Neural crest cell (in vitro differentiated cells): ENCODE measurements at places on chromosomes 4 and X.
A peak's percentile ranks its signal among the peaks of the same experiment; 100 is the strongest.

DNA sequence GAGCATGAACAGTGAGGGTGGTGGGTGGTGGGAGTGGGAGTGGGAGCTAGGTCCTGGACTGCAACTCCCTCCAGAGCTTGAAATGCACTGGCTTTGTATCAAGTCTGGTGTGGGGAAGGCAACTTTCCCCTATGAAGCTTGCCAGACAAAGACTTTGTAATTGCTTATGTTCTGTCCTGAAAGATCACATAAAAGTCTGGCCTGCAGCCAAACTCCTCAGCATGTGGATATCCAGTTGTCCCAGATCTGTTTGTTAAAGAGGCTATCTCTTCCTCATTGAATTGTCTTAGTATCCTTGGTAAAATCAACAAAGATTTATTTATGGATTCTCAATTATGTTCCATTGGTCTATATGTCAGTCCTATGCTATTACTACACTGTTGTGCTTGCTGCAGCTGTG lies 607.9 kb downstream of the GLUD2 start:
- H3K36me3 ChIP-seq, result no peaks in the 10 kb centered on the region
- no peaks in the 10 kb centered on the region for H3K27me3 ChIP-seq
- no peak for DNase-seq
- H3K4me3 ChIP-seq, result no peak overlapping the region
- no peak overlapping the region for H3K27ac ChIP-seq

DNA sequence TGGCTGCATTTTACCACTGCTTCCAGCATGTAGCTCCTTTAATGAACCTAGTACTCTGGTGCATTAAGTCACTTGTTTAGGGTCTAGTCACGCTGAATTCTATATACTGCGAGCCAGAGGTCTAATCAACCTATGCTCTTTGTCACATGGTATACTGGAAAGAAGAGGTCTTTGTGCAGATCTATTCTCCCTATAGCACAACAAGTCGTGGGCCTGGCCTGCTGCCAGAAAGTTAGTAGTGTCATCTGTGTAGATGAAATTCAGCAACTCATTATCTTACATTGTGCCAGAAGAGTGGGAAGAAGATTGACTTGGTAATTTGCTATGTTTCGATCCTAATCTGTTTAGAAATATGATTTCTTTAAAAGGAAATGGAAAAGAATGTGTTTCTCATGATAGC lies 80.8 kb downstream of the AWAT2 start:
- no peaks in the 10 kb centered on the region for H3K27me3 ChIP-seq
- DNase-seq, result no peak
- H3K4me1 ChIP-seq, result no peaks in the 10 kb centered on the region
- H3K27ac ChIP-seq, result no peak overlapping the region
- no peaks in the 10 kb centered on the region for H3K36me3 ChIP-seq
- no peak overlapping the region for H3K4me3 ChIP-seq

- no peak overlapping the region for H3K4me3 ChIP-seq
- H3K36me3 ChIP-seq, result peaks cover 10% of the 10 kb centered on the region
- H3K27me3 ChIP-seq, result no peaks in the 10 kb centered on the region
- H3K4me1 ChIP-seq, result no peaks in the 10 kb centered on the region
Measured at GRCh38 chrX:72326605-72327300, 21.0 kb upstream of the CITED1 start.

GRCh38 chrX:120677004-120677652 lies 47.3 kb upstream of the C1GALT1C1 start:
- no peaks in the 10 kb centered on the region for H3K36me3 ChIP-seq
- H3K27ac ChIP-seq, result no peak overlapping the region
- no peak for DNase-seq
- H3K4me1 ChIP-seq, result no peaks in the 10 kb centered on the region

GRCh38 chrX:56069299-56069931 lies 162.7 kb upstream of the KLF8 start:
- no peaks in the 10 kb centered on the region for H3K27me3 ChIP-seq
- H3K27ac ChIP-seq, result no peak overlapping the region
- H3K4me1 ChIP-seq, result no peaks in the 10 kb centered on the region
- no peak for DNase-seq
- no peak overlapping the region for H3K4me3 ChIP-seq

- no peaks in the 10 kb centered on the region for H3K27me3 ChIP-seq
- no peaks in the 10 kb centered on the region for H3K4me1 ChIP-seq
- H3K4me3 ChIP-seq, result no peak overlapping the region
- H3K27ac ChIP-seq, result no peak overlapping the region
Measured at GRCh38 chr4:108486046-108486445, 134.3 kb upstream of the RPL34 start.

DNA sequence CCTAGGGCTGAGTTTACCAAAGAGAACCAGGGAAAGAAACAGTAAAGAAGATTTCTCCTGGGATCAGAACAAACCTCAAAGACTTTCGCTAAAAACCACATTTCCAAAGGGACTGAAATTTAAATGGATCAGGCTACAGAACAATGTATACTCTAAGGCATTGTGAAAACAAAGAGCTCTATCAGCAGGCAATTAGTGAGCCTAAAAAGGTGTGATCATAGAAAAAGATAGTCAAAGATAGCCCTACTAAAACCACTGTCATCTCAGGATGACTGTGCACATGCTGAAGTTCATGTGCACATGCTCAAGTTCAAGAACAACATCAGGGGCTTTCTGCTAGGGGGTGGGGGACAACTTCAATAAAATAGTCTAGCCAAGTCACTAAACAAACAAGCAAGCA lies 12.9 kb upstream of the SMIM10L2A start:
- DNase-seq, result no peak
- no peak overlapping the region for H3K4me3 ChIP-seq
- H3K27ac ChIP-seq, result no peak overlapping the region
- peaks cover 14% of the 10 kb centered on the region for H3K27me3 ChIP-seq

- H3K4me1 ChIP-seq, result peaks cover 11% of the 10 kb centered on the region
- H3K27ac ChIP-seq, result no peak overlapping the region
- H3K4me3 ChIP-seq, result no peak overlapping the region
- no peaks in the 10 kb centered on the region for H3K27me3 ChIP-seq
- H3K36me3 ChIP-seq, result peaks cover 36% of the 10 kb centered on the region
Measured at GRCh38 chr4:86818211-86818610, 31.0 kb downstream of the SLC10A6 start.

GRCh38 chr4:159175989-159176375 lies 73.1 kb downstream of the RAPGEF2 start:
- no peak overlapping the region for H3K27ac ChIP-seq
- no peaks in the 10 kb centered on the region for H3K36me3 ChIP-seq
- H3K4me1 ChIP-seq, result peaks cover 40% of the 10 kb centered on the region
- DNase-seq, result no peak
- H3K4me3 ChIP-seq, result no peak overlapping the region

DNA sequence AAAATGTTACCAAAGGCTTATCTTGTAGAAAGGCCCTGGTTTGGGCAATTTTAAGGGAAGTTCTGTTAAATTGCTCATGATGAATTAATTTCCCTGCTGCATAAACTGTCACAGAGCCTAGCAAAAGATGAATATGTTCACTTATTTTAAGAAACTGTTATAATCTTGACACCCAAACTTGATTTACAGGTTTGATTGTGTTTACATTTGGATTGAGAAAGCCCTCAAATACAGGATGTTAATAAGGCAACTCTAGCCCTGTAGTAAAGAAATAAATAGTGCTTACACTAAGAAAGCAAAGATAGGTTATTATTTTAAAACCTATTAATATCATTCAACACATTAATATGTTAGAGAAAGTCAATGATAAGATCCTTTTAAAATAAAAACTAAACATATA lies 18.3 kb downstream of the GYG2 start:
- no peak for DNase-seq
- H3K27me3 ChIP-seq, result no peaks in the 10 kb centered on the region
- H3K4me3 ChIP-seq, result no peak overlapping the region

GRCh38 chr4:26821031-26821430 lies 39.6 kb upstream of the STIM2 start:
- H3K36me3 ChIP-seq, result peaks cover 5% of the 10 kb centered on the region
- peaks cover 16% of the 10 kb centered on the region for H3K4me1 ChIP-seq
- H3K27me3 ChIP-seq, result no peaks in the 10 kb centered on the region

DNA sequence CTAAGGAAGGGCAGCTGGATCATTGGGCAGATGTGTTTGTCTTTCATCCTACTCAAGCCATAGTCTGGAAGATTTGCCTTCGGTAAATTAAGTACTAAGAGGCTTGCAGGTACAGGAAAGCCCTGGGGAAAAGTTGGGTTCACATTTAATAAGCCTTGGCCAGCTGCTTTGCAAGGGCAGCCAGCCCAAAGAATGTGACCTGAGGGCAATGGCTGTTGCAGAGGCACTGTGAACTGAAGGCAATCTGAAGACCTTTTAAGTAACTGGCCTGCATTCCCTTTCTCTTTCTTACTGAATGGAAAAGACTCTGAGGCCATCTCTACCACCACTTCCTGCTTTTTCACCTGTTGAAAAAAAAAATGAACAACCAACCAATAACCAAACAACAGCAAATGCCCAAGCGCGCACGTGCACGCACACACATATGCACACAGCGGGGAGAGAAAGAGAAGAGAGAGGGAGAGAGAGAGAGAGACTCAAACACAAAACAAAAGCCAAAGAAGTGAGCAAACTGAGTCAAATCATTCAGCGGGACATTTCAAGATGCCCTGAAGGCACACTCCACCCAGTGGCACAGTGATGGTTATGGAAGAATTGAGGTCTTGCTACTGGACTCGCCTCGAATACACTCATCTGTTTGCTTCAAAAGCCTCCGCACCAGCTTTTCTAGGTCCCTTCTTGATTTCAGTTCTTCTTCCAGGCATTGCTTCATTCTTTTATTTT lies 19.6 kb downstream of the CD40LG start:
- no peaks in the 10 kb centered on the region for H3K27me3 ChIP-seq
- no peak overlapping the region for H3K4me3 ChIP-seq
- peaks cover 8% of the 10 kb centered on the region for H3K4me1 ChIP-seq
- no peak for DNase-seq
- no peak overlapping the region for H3K27ac ChIP-seq

GRCh38 chr4:42397635-42398170 lies 415 bp downstream of the SHISA3 start:
- H3K27ac ChIP-seq, result no peak overlapping the region
- H3K27me3 ChIP-seq, result peaks cover 82% of the 10 kb centered on the region
- DNase-seq, result peak; percentile 19
- H3K4me3 ChIP-seq, result peak overlapping the region; percentile 95
- peaks cover 36% of the 10 kb centered on the region for H3K4me1 ChIP-seq
- no peaks in the 10 kb centered on the region for H3K36me3 ChIP-seq

GRCh38 chrX:71579136-71579989 lies 1.1 kb downstream of the GCNA start:
- no peak overlapping the region for H3K4me3 ChIP-seq
- no peaks in the 10 kb centered on the region for H3K27me3 ChIP-seq
- H3K27ac ChIP-seq, result no peak overlapping the region
- peaks cover 23% of the 10 kb centered on the region for H3K36me3 ChIP-seq

DNA sequence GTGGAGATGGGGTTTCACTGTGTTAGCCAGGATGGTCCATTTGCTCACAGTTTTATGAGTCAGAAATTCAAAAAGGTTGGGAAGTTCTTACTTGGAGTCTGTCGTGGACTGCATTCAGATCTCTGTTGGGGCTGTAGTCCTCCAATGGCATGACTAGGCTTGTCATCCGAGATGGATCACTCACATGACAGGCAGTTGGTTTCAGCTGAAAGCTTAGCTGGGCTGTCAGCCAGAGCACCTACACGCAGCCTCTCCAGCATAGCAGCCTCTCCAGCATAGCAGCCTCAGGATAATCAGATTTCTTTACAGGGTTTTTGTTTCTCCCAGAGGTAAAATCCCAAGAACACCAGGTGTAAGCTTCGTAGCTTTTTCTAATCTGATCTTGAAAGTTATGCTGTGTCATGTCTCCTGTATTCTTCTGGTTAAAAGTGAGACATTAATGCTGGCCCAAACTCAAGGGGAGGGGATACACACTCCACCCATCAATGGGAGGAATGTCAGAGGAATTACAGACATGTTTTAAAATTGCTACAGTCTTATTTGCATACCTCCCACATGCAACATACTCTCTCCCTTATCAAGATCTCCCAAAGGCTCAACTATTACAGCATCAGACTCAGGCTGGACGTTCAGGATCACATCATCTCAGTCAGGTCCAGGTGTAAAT lies 31.6 kb upstream of the SOD3 start:
- no peak overlapping the region for H3K27ac ChIP-seq
- no peak overlapping the region for H3K4me3 ChIP-seq
- H3K36me3 ChIP-seq, result no peaks in the 10 kb centered on the region
- DNase-seq, result no peak
- H3K27me3 ChIP-seq, result no peaks in the 10 kb centered on the region
- no peaks in the 10 kb centered on the region for H3K4me1 ChIP-seq

DNA sequence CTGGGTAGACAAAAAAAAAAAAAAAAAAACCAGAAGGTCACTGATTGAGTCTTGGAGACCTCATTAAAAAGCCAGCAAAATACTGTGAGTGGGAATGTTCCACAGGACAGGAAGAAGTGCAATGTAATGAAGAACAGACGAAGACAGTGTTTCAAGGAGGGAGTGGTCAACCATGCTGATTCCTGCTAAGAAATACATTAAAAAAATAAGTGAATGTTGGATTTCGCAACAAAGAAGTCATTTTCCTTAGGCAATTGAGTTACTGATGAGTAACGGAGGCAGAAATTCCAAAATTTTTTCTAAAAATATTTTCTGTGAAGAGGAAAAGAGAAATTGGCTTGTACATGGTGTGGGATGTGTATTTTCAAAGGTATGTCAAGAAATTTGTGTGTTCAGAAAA lies 94.3 kb upstream of the FAM47B start:
- DNase-seq, result no peak
- no peaks in the 10 kb centered on the region for H3K4me1 ChIP-seq

- H3K4me1 ChIP-seq, result no peaks in the 10 kb centered on the region
- peaks cover 2% of the 10 kb centered on the region for H3K36me3 ChIP-seq
- no peak overlapping the region for H3K4me3 ChIP-seq
- no peak overlapping the region for H3K27ac ChIP-seq
Measured at GRCh38 chrX:18877469-18877868, 106.4 kb downstream of the PHKA2 start.

DNA sequence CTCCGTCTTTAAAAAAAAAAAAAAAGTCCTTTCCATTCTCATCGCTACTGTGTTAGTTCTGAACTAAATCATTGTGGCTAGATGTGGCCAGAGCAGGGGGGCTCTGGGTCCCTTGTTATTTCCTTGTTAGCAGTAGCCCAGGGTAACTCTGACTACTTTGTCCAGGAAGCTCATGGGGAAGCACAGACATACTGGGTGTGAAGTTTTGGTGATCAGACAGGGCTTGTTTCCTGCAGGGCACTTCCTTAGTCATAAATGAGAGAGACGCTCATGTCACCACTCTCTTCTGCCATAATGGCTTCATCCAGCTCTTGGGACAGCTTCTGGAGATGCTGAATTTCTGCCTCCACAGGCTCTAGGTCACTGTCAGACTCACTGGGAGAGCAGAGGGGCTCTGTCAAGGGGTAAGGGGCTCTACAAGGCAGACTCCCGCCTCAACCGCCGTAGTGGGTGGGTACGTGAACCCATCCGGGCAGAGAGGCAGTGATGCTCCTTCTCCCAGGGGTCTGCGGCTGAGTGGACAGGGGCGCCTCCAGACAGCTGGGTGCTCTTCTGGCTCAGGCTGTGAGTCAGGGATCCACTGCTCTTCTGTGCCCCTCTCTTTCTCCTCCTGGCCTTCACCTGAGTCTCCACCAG lies 12.9 kb downstream of the STIM2 start:
- peaks cover 26% of the 10 kb centered on the region for H3K4me1 ChIP-seq
- no peak overlapping the region for H3K27ac ChIP-seq
- no peak overlapping the region for H3K4me3 ChIP-seq
- peaks cover 6% of the 10 kb centered on the region for H3K36me3 ChIP-seq
- no peaks in the 10 kb centered on the region for H3K27me3 ChIP-seq
